K562 (cell line): ENCODE measurements at places on chromosomes 5 and 9.

- DNase-seq, result no peak
Observed at GRCh38 chr5:59055745-59056448, 473.0 kb downstream of the RAB3C start.

DNA sequence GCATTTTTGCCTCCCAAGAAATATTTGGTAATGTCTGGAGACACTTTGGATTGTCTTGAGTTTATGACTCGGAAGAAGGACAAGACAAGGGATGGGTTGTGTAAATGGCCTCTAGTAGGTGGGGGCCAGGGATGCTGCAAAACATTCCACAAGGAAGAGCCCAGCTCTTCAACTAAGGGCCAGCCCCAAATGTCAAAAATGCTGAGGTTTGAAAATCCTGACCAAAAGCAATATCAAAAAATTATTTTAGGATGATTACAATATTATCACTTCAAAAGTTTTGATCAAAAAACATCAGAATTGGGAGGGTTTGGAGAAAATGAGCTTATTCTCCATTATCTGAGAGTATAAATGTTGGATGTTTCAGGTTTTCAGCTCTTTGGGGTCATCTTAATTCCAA, 248.9 kb upstream of the SLC24A2 start:
- DNase-seq, result no peak

GRCh38 chr5:9557696-9558095, 11.8 kb upstream of the SEMA5A start:
- DNase-seq, result no peak

DNA sequence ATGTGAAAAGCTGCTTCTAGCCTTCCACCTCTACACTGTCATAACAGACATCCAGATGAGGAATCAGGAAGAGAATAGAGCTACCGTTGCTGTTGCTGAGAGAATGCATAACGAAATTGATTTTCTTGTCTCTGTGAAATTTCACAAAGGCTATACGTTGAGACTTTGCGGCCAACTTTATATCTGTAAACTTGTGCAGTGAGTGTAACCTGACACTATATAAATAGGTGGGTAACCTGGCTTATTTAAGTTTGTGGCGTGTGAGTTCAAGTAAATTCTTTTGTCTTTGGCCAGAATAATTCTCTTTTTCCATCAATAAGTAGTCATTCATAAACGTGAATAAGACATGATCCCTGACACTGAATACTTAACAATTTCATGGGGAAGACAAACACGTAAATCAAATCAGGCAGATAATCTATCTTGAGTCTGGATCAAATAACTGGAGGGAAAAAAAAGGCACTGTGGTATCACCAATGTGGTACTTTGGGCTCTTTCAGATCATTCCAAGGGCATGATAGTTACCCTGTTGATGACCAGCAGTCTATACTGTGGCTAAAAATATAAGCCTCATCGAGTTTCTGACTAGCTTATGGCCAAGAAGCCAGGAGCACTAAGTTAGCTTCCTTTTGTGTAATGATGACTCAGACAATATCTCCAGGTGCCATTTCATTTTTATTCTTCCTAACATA, 98.2 kb upstream of the RASA1 start:
- DNase-seq, result no peak

DNA sequence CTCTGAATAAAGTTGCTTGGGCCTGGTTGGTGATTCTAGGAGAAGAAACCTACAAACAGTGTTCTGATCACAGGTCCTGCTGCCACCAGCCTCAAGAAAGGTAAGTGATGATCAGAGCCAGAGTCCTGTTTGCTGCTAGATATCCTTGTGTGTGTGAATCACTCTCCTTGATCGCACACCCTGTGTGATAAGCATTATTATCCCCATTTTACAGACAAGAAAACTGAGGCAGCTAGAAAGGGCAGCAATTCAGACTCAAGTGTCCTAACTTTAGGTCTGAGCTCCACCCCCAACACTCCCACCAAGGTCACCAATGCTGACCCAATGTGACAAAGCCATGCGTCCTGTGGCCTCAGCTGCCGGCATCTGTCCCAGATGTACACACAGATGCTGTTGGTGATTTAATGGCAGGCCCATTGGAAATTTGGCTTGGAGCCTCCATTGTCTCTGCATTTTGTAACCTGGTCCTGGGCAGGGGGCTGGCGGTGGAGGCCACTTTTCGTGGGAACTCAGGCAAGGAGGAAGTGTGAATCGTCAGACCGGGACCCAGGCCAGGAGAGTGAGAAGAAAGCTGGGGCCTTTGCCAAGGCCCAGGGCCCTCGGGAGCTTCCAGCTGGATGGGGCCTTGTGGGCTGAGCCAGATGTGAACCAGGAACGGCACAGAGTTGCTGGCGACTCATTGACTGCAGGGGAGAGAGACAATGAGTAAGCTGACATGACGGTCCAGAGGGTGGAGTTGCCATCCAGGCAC, 29.8 kb upstream of the GGTA1 start:
- DNase-seq, result no peak

GRCh38 chr5:179755022-179755421, 22.4 kb downstream of the MAML1 start:
- no peak for DNase-seq

DNA sequence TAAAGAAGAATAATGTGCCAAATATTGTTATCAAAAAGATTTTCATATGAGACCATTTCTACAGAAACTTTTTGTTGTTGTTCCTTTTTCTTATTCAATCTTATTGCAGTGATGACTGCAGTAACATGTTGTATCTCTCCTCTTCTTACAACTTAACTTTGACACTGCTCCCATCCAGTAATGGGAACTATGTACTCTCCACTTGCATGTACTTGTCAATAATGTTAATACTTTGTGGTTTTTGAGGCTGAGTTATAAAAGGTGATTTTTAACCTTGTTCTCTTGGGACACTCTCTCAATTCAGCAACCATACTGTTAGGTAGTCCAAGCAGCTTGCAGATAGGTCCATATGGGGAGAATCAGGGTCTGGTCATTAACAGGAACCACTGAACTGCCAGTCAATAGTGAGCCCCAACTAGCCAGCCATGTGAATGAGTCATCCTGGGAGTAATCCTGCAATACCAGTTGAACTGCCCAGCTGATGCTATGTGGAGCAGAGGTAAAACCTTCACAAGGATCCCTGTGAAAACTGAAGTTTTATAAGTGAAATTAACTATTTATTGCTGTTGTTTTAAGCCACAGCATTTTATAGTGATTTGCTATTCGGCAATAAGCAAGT, 199.6 kb upstream of the DAB2 start:
- DNase-seq, result no peak

DNA sequence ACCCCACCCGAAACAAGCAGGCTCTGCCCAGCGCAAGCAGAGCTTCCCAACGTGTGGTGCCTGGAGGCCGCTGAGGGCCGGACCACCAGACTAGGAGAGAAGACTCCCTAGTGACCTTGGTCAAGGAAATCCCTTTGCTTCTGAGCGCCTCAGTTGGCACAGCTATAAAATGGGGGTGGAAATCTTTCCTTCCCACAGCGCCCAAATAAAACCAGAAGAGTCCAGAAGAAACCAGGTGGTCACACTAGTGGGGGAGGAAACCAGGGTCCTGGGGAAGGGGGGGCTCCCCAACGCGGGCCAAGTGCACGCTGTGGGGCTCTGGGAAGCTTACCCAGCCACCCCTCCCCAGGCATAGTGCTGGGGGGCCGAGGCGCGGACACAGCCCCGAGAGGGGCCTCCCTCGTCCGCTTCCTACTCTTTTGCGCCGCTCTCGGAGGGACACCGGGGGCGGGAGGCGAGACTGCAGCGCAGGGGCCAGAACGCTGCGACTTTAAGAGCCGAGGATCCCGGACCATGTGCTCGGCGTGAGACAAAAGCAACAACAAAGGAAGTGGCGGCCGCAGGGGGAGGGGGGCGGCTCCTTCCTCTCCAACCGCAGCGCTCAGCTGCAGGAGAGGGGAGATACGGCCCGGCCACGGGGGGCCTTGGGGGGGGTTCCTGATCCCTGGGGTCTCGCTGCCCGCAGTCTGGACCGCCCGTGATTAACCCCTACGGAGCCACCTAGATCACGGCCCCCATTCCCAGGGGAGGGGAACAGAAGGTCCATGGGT, 885 bp downstream of the RNF44 start:
- DNase-seq, result peak; percentile 79

DNA sequence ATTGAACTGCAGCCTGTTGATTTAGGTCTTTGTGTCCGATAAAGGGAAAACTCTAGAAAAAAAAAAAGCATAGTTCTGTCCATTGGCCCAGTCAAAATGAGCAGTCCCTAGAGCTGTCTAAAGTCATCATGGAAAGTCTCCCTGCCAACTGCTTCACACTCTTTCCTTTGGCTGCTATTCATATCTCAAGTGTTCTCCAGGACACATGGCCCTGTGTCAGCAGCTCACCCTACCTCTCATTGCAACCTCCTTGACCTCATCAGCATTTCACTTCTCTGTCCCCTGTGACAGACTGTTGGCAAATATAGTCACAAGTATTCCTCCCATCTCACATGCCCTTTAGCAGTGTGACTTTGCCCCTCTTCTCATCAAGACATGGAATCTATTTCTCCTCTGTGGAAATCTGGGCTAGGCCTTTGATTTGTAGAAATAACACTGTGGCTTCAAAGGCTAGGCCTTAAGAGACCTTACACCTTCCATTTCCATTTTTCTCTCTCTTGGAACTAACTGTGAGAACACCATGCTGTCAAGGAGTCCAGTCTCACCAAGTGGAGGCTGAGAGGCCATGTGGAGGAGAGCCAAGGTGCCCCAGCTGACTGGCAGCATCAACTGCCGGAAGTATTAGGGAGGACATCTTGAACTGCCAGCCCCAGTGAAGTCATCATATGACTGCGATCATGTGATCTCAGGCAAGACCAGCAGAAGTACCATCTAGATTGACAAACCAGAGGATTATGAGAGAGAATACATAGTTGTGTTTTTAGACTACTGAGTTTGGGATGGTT, 149.4 kb upstream of the TARS1 start:
- no peak for DNase-seq

- no peak for DNase-seq
Observed at GRCh38 chr5:42566652-42567295, 143.5 kb downstream of the GHR start.

- no peak for DNase-seq
Observed at GRCh38 chr9:29220596-29221251, 1647.4 kb upstream of the C9orf72 start.

- no peak for DNase-seq
Observed at GRCh38 chr5:178762391-178762790, 31.9 kb upstream of the ZNF354A start.

DNA sequence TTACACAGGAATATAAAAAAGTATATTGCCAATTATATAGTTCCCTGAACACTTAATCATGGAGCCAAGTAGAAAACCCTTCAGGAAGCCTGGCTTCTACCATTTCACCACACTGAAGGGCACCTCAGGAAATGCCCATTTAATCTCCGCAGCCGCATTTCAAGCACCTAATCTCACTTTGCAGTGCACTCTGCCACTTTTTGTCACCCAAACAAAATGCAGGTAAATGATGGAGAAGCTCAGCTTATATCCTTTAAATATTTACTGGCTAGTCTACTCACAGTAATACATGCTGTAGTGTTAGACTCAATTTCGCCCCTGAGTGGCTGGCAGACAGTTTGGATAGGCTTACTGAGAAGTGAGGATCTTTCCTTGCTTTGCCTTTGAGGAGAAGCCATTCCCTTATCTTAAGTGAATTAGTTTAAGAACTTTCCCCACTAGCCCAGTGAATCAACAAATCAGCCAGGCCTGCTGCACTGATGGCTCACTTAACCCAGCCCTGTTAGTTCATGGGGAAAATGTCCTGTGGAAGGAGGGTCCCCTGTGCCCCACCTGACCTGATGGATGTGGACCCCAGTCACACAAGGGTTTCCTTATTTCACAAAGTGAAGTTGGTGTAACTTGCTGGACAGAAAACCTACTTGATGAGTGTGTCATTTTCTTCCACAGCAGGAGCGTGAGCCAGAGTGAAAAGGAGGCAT, 209.7 kb downstream of the CAAP1 start:
- DNase-seq, result no peak

- no peak for DNase-seq
Observed at GRCh38 chr5:129361441-129362025, 98.6 kb upstream of the ADAMTS19 start.

GRCh38 chr5:154972476-154973080, 31.7 kb downstream of the MRPL22 start:
- peak; percentile 27 for DNase-seq

DNA sequence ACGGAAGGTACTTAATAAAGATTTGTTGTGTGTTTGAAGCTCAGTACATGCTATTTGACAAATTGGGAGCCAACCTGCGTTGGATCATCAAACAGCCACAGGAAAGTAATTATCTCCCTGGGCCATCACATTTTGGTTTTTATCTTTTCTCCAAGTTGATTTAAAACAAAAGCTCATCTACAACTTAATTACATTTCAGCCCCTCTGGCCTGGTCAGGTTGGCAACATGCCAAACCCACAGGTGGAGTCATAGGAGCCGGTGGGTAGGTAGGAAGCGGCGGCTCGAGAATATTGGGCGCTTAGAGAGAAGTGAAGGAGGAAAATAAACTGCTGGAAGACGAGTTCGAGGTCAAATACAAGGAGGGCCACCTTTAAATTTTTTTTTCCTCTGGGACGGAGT, 64.9 kb upstream of the FANCC start:
- no peak for DNase-seq

DNA sequence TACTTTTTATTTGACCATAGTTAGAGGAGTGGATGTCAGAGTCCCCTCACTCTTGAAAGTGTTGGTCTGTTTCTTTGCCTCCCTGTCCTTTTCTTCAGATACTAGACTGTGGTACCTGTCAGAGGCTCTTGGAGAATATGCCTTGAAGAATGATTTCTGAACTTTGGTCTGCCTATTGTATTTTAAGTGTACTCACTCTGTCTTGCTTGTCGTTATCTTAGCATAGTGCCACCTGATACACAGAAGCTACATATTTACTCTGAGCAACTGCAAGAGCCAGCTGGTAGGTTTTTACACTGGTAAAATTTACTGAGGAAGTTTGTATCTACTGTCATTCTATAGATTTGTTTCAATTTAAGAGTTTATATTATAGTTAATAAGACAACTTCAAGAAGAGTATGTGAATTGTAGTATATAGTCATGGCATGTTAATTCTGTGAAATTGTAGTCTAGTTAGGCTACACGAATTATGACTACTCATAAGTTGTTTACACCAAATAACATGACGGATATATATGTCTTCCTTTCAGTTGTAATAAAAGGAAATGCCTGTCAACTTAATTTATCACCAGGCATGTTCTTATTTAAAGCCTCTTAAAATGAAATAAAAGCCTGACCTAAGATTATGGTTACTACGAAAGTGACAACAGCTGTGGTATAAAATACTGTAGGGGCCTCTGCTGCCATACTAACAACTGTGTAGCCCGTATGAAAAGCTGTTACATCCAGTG, 201.7 kb downstream of the KDM4C start:
- DNase-seq, result no peak

- DNase-seq, result peak; percentile 23
Observed at GRCh38 chr9:128469070-128469469, 13.3 kb downstream of the ODF2 start.

DNA sequence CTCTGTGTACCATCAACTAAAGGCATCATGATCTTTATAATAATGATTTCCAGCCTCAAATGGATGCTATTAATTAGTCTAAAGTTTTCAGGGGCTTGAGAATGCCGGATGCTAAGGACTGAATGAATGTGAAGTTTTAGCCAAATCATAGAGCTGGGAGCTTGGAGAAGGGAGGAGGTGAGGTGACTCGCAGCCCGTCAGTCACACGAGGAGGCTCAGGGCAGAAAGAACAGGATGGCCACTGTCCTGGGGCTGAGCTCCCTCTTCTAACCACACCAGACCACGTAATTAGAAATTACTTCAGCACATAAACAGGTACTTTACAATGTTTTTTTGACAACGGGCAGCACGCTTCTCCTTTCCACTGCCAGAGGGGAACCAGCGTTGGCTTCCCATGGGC, 222.6 kb downstream of the NPR3 start:
- no peak for DNase-seq

GRCh38 chr5:149328177-149328576, 17.1 kb upstream of the GRPEL2 start:
- DNase-seq, result no peak

- no peak for DNase-seq
Observed at GRCh38 chr9:27770541-27770940, 197.3 kb upstream of the C9orf72 start.
